ENCODE measurements at places on chromosomes 5 and 9. TPM values are rescaled to one million over a fixed set of nuclear protein-coding genes. Genes with fewer than 3 reads are reported as not detected.

The MYMK gene
- total RNA-seq: not detected

The SLC6A7 gene
- not detected for total RNA-seq

The SV2C gene
- not detected for total RNA-seq

The FOXD4L3 gene
- 0.10 TPM for total RNA-seq

The TMEM215 gene
- total RNA-seq: not detected

The ADAMTSL2 gene
- total RNA-seq: 10.6 TPM

The NTRK2 gene
- total RNA-seq: 1.0 TPM

The AFAP1L1 gene
- 14.9 TPM for total RNA-seq

The SCGB3A2 gene
- total RNA-seq: not detected

The IFNA2 gene
- not detected for total RNA-seq

The TUSC1 gene
- 9.4 TPM for total RNA-seq

The SOX30 gene
- total RNA-seq: not detected

The MGAT4B gene
- 207 TPM for total RNA-seq

The AK3 gene
- 66.2 TPM for total RNA-seq

The CD72 gene
- 0.78 TPM for total RNA-seq

The ZNG1C gene
- 19.3 TPM for total RNA-seq

The BICD2 gene
- 75.3 TPM for total RNA-seq

The OLFML2A gene
- 1.3 TPM for total RNA-seq

All from smooth muscle cell of the pulmonary artery (primary cell).